ENCODE measurements at places on chromosomes 3 and 15. TPM values are rescaled to one million over a fixed set of nuclear protein-coding genes. Genes with fewer than 3 reads are reported as not detected.

DNA sequence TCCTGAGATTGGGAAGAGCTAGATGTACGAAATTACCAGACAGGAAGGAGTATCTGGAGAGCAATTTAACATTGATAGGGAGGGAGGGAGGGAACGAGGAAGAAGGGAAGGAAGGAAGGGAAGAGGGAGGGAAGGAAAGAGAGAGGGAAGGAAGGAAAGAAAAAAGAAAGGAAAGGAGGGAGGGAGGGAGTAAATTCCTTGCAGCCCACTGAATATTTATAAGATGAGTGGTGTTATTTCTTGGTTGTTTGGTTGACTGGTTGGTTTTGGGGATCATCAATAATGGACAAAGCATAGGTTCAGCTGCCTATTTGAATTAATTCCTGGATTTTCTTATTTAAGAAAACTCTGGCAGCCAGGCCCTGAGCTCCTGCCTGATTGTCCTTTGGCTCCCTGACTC, 15.5 kb upstream of the TSEN2 start:
- DNase-seq: no peak

Gene SOX14
- total RNA-seq: not detected

DNA sequence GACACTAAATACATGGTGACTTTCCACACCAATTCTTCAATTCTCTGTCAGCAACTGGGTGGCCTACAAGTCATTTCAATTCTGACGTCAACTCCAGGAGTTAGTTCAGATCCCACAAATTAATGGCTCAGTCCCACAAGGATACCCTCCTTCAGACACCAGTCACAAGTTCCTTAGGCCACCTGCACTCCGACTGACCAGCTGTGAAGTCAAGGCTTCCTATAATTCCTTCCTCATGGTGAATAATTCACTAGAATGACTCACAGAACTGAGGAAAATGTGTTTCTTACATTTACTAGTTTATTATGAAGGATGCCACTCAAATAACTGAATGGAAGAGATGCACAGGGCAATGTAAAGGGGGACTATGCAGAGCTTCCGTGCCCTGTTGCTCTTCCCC, 6.3 kb upstream of the PIAS1 start:
- DNase-seq: no peak

DNA sequence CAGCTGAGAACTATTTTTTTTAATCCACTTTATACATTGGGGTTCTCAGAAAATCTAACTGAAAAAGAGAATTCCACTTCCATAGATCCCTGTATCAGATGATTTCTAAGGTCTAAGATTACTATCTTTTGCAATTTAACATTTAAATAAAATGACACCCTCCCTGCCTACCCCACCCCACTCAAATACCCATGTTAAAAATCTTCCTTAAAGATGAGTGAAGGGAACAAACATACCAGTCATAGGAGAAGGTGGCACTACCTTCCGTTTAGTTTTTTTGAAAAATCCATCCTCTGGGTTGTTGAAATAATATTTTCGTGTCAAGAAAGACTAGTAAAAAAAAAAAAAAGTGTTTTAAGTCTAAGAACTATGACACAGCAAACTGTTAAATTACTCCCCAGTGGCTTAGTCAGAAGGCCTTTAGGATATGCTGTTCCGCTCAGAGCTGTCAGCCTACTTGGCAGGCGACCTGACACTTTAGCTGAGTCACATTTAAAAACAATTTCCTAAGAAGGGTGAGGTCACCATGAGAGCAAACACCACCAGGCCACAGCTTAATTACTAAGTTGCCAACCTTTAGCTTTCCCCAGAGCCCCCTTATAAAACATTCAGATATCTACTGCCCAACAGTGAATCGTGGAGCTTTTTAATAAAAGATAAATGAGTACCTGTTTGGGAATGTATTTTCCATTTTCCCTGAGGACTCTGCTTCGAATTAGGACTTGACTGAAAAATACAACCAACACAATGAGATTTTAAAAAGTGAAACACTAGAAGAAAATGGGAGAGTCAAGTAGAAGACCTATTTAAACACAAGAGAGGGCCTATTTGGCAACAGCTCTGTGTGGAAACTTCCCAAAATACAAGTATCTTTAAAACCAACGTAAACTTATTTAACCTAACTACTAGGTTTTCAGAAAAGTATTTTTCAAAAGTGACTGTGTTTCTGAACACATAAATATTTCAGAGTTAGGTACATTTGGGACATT, 9.6 kb downstream of the EMC3 start:
- DNase-seq: peak; percentile 81

- DNase-seq: no peak
Observed at GRCh38 chr15:90851114-90851513, 17.3 kb upstream of the FURIN start.

- no peak for DNase-seq
Observed at GRCh38 chr3:183375337-183375736, 53.1 kb downstream of the MCF2L2 start.

DNA sequence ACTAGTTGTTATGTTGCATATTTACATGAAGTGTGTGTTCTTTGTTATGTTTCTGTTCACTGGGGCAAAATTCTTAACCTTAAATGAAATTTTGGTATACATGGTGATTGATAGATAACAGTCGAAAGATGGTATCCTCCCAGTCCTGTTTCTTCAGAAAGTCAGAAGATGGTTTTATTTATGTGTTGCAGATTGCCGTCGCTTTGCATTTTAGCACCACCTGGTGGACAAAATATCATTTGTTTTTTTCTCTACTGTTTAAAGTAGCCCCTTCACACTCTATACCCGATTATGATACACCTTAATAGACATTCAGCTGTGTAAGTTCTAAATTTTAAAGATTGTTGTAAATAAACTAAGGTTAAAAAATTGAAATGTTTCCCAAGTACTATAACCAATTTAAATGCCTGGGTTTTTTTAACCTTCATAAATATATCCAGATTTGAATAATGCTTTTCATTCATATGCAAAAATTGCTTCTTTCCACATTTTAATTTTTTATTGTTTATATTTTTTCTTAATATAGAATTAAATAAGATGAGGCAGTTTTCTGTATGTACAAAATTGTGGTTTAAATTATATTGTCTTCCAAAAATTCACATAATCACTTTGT, 152.2 kb downstream of the ALCAM start:
- no peak for DNase-seq

DNA sequence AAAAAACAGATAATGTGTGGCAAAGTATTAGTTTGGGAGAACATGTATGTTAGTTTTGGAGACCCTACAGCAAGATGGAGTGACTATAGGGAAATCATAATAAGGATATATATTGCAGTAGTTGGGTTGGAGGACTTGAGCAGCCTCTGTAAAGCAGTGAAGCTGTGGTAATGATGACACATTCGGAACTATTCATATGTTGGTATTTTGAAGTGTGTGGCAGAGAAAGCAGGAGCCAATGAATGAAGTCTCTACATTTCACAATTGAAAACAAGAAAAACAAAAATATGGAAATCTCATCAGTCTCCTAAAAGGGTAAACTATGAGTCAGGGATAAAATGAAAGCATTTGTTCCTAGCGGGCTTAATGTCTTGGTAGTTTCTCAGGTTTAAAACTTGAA, 645.9 kb downstream of the OTOL1 start:
- no peak for DNase-seq

- no peak for DNase-seq
Observed at GRCh38 chr3:144466114-144466513, 494.5 kb downstream of the DIPK2A start.

DNA sequence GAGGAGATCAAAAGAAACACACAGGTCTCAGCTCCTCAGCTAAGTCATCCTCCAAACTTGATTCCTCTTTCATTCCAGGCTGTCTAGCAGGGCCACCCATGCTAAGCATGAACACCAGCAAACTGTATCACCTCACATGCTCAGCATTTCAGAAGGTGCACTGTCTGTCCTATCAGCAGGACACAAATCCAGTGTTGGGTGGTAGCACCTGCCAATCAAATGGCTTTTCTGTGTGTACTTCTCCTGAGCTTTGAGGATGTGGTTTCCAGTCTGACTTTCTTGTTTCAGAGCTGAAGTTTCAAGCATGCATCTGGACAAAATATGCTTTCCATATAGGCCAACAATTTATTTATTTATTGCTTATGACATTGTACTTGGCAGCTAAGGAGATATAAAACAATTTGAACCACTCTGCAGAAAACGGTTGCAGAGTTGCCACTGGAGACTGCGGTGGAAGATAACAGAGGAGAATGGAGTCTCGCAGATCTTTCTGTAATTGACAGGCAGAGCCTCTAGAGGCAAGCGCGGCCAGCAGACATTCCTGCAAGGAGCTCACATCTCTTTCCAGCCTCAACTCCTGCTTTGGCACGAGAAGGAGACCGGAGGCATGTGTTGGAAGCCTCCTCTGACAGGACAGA, 167.1 kb upstream of the WNT5A start:
- DNase-seq: no peak

DNA sequence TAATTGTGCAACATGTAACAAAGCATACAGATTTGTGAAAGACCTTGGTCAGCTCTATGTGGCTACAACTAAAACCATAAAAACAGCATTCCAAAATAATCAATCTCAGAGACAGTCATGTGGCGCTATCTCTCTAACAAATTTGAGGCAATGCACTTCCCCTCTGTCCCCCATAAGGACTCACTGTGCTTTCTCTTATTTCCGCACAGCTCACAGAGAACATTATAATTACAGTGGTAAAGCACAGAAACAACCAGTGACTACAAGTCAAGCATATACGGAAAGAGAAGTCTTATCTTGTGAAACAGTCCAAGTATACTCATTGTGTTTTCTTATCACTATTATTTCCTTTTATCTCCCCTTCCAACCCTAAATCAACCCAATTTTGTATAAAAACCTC, 64.3 kb downstream of the RYK start:
- DNase-seq: no peak

DNA sequence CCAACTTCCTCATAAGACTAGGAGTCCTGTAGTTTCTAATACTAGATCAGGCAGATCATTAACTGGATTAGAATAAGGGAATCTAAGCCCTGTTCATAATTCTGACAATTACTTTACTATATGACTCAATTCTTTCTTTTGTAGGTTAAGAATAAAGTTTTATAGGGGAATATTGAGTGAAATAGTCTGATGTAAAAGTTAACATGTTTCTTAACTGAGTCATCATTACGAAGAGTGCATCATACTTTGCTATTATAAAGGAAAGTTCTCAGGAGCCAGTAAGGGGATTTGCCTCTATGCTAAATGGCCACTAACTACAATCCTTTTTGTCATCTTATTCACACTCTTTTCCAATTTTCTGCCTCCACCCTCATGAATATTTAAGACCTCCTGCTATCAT, 63.1 kb downstream of the POLQ start:
- no peak for DNase-seq

DNA sequence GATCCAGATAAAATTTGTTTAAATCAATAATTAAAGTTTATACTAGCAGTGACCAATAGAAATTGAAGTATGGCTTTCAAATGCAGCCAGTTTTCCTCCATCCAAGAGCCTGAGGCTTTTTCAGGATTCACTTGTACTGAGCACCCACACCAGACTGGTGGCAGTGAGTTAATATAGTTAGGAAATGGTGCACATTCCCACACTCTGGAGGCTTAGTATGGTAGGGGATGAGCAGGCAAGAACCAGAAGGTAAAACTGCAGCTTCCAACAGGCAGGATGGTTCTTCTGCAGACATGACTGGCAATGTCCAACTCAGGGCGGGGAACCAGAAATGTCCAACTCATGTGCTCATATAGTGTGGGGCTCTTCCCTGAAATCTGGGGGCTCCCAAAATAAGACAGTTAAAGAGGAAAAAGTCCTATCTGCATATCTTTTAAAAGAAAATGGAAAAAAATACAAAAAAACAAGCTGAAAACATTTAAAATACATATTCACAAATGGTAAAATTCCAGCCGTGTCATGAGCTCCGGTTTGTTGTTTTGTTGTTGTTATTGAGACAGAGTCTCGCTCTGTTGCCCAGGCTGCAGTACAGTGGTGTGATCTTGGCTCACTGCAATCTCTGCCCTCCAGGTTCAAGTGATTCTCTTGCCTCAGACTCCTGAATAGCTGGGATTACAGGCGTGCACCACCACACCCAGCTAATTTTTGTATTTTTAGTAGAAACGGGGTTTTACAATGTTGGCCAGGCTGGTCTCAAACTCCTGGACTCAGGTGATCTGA, 18.4 kb upstream of the ZNF445 start:
- DNase-seq: no peak
